ENCODE measurements at places on chromosomes 2 and 18.

- no peak for DNase-seq
Observed at GRCh38 chr2:6845903-6846302, 19.8 kb downstream of the CMPK2 start.

- DNase-seq, result no peak
Observed at GRCh38 chr2:181005809-181006208, 25.4 kb downstream of the UBE2E3 start.

- DNase-seq, result no peak
Observed at GRCh38 chr18:79695269-79695668, 15.7 kb downstream of the CTDP1 start.

DNA sequence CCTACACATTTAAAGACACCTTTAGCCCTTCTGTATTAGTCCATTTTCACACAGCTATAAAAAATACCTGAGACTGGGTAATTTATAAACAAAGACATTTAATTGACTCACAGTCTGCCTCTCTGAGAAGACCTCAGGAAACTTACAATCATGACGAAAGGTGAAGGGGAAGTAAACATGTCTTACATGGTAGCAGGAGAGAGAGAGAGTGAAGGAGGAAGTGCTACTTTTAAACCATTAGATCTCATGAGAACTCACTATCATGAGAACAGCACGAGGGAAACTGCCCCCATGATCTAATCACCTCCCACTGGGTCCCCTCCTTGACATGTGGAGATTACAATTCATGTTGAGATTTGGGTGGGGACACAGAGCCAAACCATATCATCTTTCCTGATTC lies 946.6 kb downstream of the SLC4A3 start:
- DNase-seq, result no peak

DNA sequence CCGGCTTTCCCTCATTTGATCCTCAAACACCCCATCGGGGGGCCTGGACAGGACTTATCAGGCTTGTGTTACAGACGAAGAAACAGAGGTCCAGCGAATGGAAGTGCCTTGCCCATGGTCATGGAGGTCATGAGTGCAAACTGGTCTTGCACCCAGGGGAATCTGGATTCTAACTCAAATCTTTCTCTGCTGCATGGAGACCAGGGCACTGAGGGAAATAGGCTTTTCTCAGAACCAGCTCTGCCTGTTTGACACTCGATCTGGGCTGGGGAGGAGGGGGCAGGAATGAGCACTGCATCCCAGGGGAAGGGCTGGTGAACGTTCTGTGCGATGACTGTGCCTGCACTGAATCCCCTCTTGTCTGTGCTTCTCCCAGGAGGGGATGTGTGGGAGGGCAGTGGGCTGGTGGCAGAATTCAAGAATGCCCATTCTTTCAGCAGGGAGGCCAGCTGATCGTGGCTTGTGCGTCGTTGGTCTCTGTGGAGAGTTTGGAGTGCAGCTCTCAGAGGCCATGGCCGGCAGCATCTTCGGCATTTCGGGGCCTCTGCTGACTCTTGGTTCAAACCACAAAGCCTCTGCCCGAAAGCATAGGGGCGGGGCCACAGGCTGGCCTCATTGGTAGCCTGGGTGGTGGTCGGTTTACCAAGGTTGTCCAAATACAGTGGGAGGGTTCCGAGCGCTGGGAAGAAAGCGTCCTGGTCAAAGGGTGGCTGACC lies 171.6 kb downstream of the DDX1 start:
- DNase-seq, result no peak

DNA sequence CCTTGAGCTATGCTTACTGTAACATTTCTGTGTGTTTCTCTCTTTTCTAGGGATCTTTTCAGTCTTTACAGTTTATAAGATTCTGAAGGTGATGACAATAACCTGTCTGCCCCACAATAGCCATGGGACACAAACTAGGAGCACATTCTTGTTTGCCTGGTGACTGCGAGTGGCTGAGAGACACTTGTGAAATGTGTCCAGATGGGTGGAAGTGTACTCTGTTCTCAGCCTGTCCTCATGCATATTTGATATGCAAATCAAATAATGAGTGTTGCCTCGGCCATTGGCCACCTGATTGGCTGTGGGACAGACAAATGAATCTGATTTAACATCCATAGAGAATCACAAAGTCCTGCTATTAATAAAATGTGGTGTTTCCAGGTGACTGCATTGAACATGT lies 246.2 kb downstream of the HNMT start:
- DNase-seq, result no peak

DNA sequence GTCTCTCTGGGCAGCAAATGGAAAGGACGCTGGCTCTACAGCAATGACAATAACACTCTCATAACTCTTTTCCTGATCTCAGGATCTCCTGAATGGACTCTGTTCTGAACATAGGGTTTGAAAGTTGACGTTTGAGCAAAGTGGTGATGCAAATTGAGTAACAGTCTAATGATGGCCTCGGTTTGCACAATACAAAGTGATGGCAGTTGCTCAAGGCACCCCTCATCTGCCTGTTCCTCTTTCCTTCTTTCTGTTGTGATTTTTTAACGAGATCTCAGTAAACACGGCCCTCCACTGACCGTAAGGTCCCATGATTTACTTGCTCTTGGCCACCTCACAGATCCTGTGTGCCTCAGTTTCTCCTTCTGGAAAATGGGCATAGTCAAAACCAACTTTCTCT lies 303.6 kb downstream of the SLC8A1 start:
- no peak for DNase-seq

DNA sequence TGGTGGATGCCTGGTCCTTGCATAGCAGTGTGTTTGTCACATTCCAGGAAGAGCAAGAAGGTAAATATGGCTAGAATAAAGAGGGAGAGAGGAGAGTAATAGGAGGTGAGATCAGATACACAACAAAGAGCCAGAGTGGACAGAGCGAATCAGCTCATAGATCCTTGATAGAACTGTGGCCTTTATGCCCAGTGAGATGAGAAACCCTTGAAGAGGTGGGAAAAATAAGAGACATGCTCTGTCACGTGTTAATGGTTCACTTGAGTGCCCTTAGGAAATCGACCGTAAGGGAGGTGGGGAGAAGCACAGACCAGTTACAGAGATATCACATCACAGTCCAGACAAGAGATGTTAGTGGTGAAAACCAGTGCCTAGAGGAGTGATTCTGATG lies 84.7 kb upstream of the RAB27B start:
- DNase-seq, result no peak

- no peak for DNase-seq
Observed at GRCh38 chr18:9104244-9104901, 1.9 kb downstream of the NDUFV2 start.

Data from HCEC 1CT (cell line).